ENCODE measurements at places on chromosomes 6 and 20. TPM values are rescaled to one million over a fixed set of nuclear protein-coding genes. Genes with fewer than 3 reads are reported as not detected.

The FAM162B gene
- total RNA-seq: 2.9 TPM

DNA sequence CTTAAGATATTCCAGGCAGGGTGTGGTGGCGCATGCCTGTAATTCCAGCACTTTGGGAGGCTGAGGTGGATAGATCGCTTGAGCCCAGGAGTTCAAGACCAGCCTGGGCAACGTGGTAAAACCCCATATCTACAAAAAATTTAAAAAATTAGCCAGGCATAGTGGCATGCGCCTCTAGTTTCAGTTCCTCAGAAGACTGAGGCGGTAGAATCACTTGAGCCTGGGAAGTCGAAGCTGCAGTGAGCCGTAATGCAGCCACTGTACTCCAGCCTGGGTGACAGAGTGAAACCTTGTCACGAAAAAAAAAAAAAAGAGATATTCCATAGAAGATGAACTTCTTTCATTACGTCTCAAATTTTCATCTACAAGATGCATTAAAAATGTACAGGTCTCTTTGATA, 46.7 kb upstream of the ISM1 start:
- DNase-seq: no peak

- DNase-seq: no peak
These were observed 253.5 kb upstream of the SLC35B3 start for GRCh38 chr6:8688821-8689220.

The BNIP5 gene
- not detected for total RNA-seq

The SHLD1 gene
- total RNA-seq: 3.2 TPM

The E2F3 gene
- total RNA-seq: 11.9 TPM

The SENP6 gene
- total RNA-seq: 68.9 TPM

The C4B gene
- total RNA-seq: 42.1 TPM

DNA sequence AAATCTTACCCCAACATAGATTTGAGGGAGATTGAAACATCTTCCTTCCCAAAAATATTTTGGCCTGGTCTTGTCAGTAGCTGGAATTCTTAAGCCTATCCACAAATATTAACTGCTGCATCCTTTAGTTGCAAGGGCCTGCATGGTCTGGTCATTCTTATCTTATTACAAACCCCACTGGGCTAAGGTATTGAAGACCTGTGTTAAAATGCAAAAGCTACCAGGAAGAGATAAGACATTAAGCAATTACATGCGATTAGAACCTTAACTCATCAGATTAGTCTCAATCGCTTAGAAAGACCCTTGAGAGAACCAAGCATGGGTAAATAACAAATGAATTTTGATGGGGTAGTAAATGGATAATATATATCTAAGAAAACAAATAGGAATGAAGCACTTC, 426.6 kb downstream of the FRK start:
- no peak for DNase-seq

- DNase-seq: no peak
These were observed 81.7 kb upstream of the FRMD1 start for GRCh38 chr6:168160506-168161370.

- no peak for DNase-seq
These were observed 2.8 kb downstream of the POLH start for GRCh38 chr6:43578748-43579147.

- no peak for DNase-seq
These were observed 31.9 kb upstream of the JARID2 start for GRCh38 chr6:15213838-15214400.

GRCh38 chr6:56752009-56752408, 109.3 kb upstream of the DST start:
- DNase-seq: no peak

The SULF2 gene
- total RNA-seq: 27.2 TPM

DNA sequence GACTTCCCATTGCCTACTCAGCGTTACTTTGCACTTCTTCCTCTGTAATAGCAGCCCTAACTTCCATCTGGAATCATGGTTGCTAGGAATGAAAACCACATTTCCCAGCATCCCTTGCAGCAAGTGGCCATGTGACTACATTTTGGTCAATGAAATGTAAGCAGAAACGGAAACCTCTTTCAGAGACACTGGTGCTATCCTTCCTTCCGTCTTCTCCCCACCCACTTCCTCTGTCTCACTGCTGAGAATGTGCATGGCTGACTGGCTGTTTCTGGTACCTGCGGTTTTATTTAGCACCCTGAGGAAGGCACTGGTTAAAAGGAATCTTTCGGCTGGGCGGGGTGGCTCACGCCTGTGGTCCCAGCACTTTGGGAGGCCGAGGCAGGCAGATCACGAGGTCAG, 107.4 kb downstream of the SCML4 start:
- no peak for DNase-seq

The TFAP2A gene
- 0.59 TPM for total RNA-seq

The OLIG3 gene
- total RNA-seq: not detected

- peak; percentile 74 for DNase-seq
These were observed 88.8 kb upstream of the NFATC2 start for GRCh38 chr20:51631011-51631950.

DNA sequence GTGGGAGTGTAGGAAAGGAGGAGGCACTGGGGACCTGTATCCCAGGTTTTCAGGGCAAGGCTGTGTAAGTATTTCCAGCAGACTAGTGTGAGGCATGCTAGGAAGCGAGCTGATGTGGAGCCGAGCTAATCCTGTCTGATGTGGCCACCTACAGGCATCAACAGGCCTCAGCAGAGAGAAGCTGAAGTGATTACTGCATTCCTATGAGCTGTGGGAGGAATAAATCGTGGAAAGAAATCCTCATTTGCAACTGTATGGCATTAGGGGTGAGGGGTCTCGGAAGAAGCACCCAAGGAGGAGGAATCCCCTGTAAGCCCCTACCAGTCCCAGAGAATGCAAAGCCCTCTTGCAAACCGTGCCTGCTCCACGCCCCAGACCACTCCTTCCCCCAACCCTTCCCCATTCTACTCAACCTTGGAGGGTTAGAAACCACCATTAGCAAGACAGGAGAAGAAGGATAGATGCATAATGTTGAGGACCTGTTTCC, 41.6 kb downstream of the C6orf15 start:
- no peak for DNase-seq

The SRSF12 gene
- 0.26 TPM for total RNA-seq

- DNase-seq: no peak
These were observed 22.5 kb upstream of the C6orf58 start for GRCh38 chr6:127554435-127555006.

The KHDRBS2 gene
- total RNA-seq: not detected

- DNase-seq: no peak
These were observed 20.2 kb downstream of the KCNK15 start for GRCh38 chr20:44765701-44766347.

DNA sequence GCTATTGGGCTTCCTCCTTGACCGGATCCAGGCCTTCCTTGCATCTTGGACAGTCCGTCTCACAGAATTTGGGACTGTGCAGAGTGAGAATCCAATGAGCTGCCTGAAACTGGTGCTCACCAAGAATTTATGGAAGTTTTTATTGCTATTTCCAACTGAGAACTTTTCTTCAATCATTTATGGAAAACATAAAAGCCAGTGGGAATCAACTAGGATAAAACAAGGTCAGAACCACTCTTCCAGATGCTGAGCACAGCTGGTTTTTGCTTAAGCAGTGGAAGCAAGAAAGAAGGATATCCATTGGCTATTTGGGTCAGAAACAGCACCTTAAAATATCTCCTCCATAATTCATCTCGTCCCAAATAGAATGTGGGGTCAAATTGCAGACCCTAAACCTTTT, 74.2 kb downstream of the CD83 start:
- no peak for DNase-seq

GRCh38 chr20:568097-568652, 24.6 kb upstream of the CSNK2A1 start:
- peak; percentile 74 for DNase-seq

- DNase-seq: no peak
These were observed 326.4 kb upstream of the MARCKS start for GRCh38 chr6:113530769-113531168.

DNA sequence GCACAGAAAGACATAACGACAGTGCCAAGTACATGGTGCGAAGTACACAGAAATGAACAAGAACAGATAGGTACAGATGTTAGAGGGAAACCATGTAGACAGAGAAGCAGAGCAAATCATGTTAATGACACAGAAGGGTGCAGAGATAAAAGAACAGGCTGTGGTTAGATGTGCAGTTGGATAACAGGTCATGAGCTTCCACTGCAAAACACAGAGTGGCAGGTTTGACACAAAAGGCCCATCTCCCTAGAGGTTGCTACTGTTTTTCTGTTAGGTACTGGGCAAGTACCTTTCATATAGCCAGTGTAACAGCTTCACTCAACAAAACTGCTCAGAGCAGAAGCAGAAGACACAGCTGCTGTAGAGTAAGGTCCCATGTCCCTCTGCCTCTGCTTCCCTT, 84.6 kb downstream of the AK9 start:
- DNase-seq: no peak

The DLK2 gene
- 3.0 TPM for total RNA-seq

GRCh38 chr6:139447656-139447975, 73.2 kb upstream of the CITED2 start:
- no peak for DNase-seq

DNA sequence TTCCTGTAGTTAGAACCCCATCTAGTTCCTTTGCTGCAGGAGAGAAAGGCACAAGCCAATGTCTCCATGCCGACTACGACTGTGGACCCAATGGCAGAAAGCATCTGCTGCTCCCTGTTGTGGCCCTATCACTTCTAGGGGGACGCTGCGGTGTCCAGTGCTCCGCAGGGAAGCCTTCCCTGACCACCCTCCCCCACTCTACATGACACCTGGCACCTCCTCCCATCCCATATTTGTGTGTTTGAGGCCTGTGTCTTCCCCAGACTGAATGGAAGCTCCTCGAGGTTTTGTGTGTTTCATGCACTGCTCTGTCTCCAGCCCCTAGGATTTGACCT, 159.5 kb downstream of the DTNBP1 start:
- no peak for DNase-seq

DNA sequence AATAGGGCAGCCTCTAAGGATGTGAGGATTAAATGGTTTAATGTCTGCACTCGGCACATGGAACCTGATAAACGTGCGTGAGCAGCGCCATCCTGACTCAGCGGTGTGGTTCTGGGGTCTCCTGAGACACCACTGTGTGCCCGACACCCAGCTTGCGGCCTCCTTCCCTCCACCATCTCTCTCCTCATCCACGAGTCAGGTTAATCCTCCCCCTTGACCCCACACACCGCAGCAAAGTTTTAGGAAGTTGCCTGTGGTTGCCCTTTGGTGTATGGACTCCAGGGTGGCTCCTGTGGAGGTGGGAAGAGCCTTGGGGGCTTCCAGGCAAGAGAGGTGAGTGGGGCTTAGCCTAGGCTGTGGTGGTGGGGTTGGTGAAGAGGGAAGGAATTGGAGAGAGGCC, 68.2 kb downstream of the PHACTR3 start:
- no peak for DNase-seq

- DNase-seq: no peak
These were observed 103.4 kb upstream of the FRMD1 start for GRCh38 chr6:168182366-168182765.

GRCh38 chr20:11585752-11586352, 331.8 kb upstream of the BTBD3 start:
- DNase-seq: no peak

DNA sequence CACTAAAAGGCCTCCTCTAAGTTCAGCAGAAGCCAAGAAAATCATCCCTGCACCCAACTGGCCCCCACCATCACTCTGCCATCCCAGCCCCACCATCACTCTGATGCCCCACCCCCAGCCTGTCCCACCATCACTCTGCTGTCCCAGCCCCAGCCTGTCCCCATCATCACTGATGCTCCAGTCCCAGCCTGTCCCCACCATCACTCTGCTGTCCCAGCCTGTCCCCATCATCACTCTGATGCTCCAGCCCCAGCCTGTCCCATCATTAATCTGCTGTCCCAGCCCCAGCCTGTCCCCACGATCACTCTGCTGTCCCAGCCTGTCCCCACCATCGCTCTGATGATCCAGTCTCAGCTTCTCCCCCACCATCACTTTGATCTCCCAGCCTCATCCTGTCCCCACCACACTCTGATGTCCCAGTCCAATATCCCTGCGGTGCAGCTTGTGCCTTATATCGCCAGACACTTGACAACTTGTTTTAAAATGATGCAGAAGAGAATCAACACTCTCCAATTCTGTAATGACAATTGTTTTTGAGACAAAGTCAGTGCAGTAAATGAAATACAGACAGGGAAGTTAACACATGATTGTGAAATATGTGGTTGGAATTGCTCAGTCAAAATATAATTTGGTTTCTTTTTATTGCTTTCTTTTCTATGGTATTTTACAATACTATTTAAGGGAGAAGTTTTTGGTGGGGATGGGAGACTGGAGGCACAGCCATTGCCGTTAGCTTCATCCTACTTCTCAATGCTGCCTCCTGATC, 100.8 kb downstream of the TNFAIP3 start:
- no peak for DNase-seq

All from heart right ventricle (tissue), 16 donors.